Hematopoietic multipotent progenitor cell treated with erythropoietin and hydrocortisone succinate and interleukin-3 and kit ligand, for 6 days (in vitro differentiated cells): ENCODE measurements at places on chromosomes 2 and 18.

GRCh38 chr2:3041246-3041645, 336.4 kb downstream of the EIPR1 start:
- no peak for DNase-seq

DNA sequence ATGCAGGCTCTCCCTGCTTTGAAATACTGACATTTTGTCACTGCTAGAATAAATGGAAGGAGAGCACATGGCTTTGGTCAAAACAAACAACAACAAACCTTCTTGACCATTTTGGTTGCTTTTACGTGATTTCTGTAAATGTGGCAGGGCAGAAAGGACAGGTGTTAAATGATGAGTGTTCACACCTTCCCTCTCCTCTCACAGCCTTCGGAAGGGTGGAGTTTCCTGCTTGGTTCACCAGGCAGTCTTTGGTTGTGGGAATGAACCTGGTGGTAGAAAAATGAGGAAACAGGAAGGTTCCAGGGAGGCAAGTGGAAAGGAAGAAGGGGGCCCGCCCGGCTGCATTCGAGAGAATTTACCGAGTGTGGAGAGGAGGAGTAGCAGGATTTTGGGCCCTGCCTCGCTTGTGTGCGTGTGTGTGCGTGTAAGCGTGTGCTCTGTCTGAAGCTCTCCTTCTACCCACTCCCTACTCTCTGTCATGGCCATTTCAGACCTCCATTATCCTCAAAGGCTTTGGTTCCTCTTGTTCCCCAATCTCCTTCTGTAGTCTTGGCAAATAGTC, 23.7 kb upstream of the SPP2 start:
- DNase-seq, result no peak

DNA sequence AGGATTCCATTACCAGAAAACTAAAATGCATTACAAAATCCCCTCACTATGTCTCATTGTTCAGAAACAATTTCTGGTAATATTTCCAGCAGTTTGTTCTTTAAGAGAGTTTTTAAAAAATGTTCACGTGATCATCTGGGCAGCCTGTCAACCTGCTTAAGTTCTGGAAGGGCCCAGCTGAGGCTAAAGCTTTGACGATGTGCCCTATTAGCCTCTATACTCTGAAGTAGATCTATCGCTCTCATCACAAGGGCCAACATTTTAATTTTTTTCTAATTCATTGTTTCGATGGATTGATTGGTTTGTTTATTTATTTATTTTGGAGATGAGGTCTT, 205.8 kb downstream of the PRKCE start:
- DNase-seq, result no peak

GRCh38 chr2:28434600-28434989, 41.9 kb downstream of the FOSL2 start:
- DNase-seq, result no peak

GRCh38 chr2:23567161-23567756, 182.3 kb downstream of the KLHL29 start:
- no peak for DNase-seq

DNA sequence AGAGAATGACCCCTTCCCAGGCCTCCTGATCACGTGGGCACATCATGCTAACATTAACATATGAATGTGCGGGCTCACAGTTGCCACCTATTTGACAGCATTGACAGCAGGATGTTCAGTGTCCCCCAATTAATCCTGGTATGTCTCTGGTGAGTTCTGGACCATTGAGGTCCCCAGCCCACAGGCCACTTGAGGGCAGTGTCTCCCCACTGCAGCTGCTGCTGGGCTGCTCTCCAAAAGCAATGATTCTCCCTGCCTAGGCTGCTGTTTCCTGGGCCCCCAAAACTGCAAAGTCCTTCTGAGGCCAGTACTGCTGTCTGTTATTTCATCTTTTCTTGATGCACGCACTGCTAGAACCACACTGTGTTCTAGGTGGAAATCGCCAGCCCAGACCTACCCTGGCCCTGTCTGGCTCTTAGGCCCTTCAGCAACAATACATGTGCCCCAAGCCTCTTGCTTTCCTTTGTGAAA, 52.7 kb upstream of the MAPK4 start:
- DNase-seq, result peak; percentile 35
